ENCODE measurements at places on chromosomes 13 and 19.

DNA sequence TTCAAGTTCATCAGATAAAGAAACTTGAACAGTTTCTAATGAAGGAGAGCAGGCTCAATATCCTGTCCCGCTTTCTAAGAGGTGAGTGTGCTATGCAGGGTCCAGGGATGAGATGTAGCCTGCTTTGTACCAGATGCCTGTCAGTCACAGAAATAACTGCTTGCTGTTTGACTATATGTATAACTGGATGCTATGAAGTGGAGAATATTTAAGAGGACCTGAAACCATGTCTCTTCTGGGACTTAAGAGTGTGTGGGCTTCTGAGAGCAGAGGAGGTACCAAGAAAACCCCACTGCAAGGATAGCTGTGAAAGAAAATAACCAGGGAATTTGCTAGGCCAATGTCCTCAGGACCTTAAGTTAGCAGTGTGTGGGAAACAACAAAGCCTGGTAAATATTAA, 246.3 kb upstream of the RFC3 start:
- DNase-seq = no peak

GRCh38 chr13:43401361-43401760, 378.0 kb downstream of the DNAJC15 start:
- DNase-seq = no peak

- no peak for DNase-seq
Measured at GRCh38 chr19:3554254-3555083, 2.9 kb downstream of the MFSD12 start.

DNA sequence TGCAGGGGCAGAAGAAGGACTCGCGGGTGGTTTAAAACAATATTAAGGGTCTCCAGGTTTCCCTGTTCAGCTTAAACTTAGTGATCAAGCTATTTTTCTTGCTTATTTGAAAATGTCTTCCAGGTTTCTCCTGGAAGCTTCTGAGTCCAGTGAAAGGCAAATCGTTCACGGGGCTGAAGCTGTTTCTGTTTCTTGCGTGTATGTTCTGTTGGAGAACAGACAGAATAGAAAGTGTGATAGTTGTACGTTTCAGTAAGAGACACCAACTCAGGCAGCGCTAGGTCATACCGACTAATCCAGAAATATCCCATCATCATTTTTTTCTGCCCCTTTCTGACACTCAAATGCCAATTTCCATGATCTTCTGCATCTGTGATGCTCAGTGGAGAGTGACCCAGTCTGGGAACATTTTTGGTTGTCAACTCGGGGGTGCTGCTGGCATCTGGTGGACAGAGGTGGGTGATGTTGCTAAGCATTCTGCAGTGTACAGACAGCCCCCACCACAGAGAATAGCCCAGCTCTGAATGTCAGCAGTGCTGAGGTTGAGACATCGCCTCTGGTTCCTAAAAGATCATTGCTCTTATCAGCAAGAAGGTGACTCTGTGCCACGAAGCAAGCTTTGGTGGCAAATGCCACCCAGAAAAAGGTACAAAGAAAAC, 4.3 kb downstream of the KLF2 start:
- no peak for DNase-seq

- no peak for DNase-seq
Measured at GRCh38 chr13:63909726-63910375, 2494.2 kb upstream of the PCDH20 start.

DNA sequence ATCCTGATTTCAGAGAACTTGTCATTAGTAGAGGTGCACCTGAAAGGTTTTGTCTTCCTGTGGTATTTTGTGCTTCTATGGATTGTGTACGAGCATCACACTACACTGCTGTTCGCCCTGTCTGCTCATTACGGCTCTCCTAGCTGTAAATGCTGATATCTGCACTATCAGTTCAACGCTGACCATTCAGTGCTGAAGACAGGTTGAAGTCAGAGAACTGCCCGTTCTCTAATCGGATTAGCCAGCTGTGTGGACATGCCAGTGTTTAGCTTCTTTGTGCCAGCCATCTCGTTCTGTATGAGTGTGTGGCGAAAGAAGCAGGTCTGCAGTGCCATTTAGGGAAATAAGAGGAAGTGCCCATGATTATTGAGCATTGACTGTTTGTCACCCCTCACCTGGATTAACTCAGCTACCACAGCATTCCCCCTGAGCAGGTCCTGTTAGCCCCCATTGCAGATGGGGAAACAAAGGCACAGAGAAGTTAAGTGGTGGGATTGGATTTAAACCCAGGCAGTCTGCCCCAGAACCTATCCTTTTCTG, 21.6 kb upstream of the C1QTNF9 start:
- DNase-seq = no peak

- DNase-seq = no peak
Measured at GRCh38 chr13:53382008-53382407, 353.4 kb downstream of the OLFM4 start.

DNA sequence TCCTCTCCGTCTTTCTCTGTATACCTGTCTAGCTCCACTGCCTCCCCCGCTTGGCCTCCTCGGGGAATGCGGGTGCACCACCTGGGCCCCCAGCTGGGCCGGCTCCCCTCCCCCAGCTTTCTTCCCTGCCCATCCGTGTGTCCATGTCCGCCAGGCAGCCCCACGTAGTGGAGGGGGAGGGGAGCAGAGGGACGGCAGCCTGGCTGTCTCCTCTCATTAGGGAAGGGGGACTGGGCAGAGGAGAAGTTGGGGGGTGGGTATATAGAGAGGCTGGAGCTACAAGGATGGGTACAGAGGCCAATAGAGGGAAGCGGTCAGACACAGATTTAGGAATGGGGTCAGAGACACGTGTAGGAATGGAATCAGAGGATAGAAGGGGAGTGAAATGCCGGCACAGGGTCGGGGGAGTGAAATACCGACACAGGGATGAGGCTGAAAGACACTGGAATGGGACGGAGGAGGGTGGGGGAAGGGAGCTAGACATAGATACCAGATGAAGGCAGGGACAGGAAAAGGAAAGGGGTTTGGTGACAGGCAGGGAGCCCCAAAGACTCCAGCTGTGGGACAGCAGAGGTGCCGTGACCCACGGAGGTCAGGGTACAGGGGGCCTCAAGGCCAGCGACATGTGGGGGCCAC, 2.8 kb downstream of the NECTIN2 start:
- DNase-seq = no peak

- no peak for DNase-seq
Measured at GRCh38 chr19:1858412-1859081, 4.8 kb downstream of the KLF16 start.

DNA sequence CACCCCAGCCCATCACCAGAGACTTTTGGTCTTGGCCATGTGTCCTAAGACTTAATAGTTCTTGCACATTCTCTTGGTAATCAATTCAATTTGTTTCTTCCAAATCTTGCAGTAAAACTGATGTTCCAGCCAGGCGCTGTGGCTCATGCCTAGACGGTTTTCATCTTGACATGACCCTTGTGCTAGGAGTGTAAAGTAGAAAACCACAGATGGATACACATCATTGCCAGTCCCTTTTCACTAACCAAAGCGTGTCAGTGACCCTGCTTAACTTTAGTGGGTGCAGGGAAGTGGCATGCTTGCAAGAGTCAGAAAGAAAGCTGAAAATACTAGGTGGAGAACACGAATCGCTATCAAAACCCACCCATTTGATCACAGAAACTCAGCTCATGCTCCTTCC, 18.0 kb upstream of the CD70 start:
- no peak for DNase-seq

GRCh38 chr19:42229301-42229854, 9.3 kb downstream of the ZNF526 start:
- DNase-seq = no peak

DNA sequence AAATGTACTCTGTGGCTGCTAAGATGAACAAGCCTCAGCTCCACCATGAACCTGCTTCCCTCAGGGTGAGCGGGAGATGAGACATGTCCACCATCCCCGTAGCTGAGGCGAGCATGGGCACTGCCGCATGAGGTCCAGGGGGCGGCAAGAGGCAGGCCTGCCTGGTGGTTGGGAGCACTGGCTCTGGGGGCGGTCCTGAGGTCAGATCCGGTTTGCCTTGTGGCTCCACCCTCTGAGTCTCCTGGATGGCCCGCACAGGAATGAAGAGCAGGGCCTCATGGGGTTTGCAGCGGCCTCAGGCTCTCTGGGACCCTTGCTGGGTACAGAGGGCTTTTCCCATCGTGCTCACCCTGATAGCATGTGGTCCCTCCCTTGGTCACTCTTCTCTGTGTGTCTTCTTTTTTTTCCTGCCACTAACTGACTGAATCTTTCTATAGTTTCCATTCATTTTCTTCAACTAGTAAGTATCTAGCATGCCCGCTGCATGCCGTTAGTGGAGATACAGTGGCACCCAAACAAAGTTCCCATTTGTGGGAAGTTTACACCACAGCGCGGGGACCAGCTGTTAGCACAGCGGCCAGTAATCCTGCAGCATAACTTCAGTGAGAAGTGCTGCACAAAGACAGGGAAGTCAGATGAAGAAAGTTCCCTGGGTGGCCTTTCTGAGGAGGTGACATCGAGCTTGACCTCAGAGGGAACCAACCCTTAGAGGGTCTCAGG, 37.3 kb downstream of the CAPN12 start:
- no peak for DNase-seq

GRCh38 chr19:53780506-53780905, 43.6 kb downstream of the NLRP12 start:
- no peak for DNase-seq

GRCh38 chr19:11382898-11383705, 1.0 kb downstream of the EPOR start:
- no peak for DNase-seq
